ENCODE measurements at places on chromosomes 12 and 14.

GRCh38 chr14:74946659-74947281 is 8.6 kb downstream of the PGF start:
- no peak for DNase-seq

GRCh38 chr12:32541754-32542374 is 137.2 kb upstream of the DNM1L start:
- DNase-seq = no peak

- peak; percentile 31 for DNase-seq
These were observed 318.2 kb downstream of the BCL11B start for GRCh38 chr14:98953551-98954348.

DNA sequence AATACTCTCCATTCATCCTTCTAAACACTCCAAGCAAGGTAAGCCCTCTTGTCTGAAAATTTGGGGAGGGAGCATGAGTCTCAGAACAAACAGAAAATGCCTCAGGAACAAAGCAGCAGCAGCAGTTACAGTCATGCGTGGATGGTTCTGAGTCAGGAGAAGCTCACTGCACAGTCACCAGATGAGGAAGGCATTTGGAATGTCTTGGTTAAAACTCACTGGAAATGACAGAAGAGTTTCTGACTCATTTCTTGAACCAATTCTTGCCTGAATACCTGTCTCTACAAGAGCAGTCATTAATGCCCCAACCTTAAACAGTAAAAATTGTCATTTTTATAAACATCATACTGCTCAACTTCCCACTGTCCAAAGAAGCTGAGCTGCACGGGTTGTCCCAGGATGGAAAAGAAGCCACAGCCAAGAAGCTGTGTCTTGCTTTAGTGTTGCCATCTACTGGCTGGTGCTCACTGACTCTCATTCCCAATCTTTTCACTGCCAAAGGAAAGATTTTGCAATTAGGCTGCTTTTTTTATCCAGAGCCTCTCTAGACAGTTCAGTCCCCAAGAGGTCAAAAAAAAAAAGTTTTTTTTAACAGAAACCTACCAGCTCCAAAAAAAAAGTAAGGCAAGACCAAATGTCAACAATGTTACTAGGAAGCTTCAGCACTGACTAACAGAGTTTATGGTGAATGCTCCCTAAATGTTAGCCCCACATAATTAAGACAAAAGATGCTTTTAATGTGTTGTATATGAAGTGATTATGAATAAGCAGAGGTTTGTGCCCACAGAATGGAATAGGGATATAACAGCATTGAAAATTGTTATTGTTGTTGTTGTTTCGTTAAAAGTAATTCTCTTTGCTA is 40.4 kb downstream of the KICS2 start:
- DNase-seq = peak; percentile 77

- DNase-seq = no peak
These were observed 44.5 kb upstream of the PTPRR start for GRCh38 chr12:70964867-70965510.

DNA sequence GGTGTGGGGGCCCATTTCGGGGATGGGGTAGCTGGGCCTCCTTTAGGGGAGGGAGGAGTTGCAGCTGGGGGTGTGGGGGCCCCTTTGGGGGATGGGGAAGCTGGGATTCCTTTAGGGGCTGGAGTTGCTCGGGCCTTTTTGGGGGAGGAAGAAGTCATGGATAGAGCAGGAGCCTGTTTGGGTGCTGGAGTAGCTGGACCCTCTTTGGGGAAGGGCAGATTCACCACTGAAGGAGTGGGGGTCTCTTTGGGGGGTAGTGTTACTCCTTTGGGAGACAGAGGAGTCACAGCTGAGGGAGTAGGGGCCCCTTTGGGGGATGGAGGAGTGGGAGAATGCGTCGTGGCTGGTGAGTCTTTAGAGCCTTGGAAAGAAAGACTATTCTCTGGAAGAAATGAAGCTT is 6.5 kb downstream of the NACA start:
- DNase-seq = no peak

DNA sequence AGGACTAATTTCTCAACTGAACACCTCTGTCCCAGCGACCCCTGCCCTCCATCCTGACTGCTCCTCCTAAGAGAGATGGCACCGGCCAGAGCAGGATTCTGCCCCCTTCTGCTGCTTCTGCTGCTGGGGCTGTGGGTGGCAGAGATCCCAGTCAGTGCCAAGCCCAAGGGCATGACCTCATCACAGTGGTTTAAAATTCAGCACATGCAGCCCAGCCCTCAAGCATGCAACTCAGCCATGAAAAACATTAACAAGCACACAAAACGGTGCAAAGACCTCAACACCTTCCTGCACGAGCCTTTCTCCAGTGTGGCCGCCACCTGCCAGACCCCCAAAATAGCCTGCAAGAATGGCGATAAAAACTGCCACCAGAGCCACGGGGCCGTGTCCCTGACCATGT is 756 bp downstream of the RNASE7 start:
- DNase-seq = no peak

DNA sequence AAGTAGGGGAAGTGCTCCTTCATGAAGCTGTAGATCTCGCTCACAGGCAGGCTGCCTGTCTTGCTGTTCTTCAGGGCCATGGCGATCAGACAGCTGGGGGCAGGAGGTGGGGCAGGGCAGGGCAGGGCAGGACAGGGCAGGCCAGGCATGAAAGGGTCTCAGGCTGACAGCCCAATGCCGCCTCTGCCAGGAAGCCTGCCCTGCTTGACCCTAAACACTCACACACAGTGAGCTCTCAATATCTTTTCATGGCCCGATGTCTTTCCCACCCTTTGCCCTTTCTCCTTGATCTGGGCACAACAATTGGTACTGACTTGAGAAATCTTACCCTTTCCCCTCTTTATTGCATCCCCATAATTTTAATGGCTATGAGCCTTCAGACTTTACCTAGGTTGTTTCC is 22.4 kb downstream of the FOXN4 start:
- DNase-seq = no peak

GRCh38 chr14:104341532-104342434 is 203.4 kb downstream of the KIF26A start:
- no peak for DNase-seq

DNA sequence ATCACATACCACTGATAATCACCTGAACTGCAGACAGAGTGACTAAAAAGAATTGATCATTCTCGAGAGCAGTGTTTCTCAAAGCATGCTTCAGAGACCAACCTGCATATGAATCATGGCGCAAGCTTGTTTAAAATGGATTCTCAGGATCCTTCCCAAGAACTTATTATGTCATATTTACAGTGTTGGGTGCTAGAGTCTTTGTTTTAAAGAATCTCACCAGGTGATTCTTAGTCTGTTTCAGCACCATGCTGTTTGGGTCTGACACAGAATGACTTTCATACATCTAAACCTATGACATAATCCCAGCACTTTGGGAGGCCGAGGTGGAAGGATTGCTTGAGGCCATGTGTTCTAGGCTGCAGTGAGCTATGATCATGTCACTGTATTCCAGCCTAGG is 31.3 kb upstream of the SSPN start:
- DNase-seq = no peak

DNA sequence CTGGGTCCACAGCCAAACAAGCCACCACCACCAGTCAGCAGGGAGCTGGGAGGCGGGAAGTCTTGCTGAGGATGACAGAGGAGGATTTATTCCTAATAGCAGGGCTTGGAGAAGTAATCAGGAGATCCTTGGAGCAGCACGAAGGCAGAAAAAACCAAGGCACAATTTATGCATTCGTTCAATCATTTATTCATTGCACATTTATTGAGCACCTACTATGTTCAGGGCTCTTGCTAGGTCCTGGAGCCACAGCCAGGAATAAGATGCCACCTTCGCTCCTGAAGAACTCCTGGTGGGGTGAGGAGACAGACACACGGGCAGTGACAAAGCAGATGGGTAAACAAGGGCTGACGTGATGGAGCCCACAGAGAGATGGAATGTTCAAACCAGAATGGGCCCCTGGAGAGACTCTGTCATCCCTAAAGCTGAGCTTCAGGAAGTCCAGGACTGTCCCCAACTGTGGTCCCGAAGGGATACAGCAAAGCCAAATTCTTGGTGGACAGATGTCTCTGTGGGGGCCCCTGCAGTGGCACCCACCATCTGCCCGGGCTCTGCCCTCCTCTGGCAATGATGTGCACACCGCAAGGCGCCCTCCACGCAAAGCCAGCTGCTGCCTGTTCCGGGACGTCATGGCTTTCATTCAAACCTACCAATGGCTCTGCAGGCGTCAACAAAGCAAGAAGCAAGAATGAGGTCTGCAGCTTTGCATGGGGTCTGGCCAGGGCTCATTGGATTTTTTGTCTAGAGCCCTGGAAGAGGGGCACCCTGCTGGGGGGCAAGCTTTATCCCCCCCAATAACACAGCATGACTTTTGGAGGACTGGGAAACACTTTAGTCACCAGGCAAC is 3.0 kb upstream of the TESC start:
- DNase-seq = no peak

DNA sequence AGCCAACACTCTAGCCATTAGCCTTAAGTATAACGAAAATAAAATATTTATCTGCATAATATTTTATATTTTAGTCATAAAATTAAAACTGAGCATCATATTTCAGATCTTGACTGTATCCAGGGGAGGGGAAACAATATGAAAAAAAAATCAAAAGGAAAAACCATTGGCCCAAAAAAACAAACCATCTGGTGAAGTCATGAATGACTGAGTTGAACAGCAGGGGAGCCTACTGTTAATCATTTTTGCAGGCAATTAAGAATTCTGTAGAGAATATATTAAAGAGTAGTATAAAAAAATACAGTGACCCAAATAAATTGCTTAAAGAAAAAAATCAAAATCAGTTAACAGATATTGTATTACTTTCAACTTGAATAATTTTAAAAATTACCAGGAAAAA is 224.8 kb downstream of the C12orf50 start:
- no peak for DNase-seq

- DNase-seq = no peak
These were observed 106.8 kb downstream of the TMEM260 start for GRCh38 chr14:56686416-56686815.

GRCh38 chr12:102957339-102958050 is at the start of gene ASCL1:
ASCL1 (plus strand) TSS chr12:102957674; CDS start chr12:102958245, 571 bp downstream.
- DNase-seq = no peak

GRCh38 chr12:10469701-10470100 is 16.5 kb upstream of the KLRC1 start:
- DNase-seq = no peak

- no peak for DNase-seq
These were observed 34.3 kb upstream of the ATP2A2 start for GRCh38 chr12:110246636-110247339.

Measured in T1000 (cell line).